Activated CD8-positive, alpha-beta T cell treated with anti-CD3 and anti-CD28 coated beads, Interleukin-2, amount 10 ng/mL, durations not matched to agents 7 days and 5 days (primary cell): ENCODE measurements at places on chromosomes 11 and 22. TPM values are rescaled to one million over a fixed set of nuclear protein-coding genes. Genes with fewer than 3 reads are reported as not detected.

DNA sequence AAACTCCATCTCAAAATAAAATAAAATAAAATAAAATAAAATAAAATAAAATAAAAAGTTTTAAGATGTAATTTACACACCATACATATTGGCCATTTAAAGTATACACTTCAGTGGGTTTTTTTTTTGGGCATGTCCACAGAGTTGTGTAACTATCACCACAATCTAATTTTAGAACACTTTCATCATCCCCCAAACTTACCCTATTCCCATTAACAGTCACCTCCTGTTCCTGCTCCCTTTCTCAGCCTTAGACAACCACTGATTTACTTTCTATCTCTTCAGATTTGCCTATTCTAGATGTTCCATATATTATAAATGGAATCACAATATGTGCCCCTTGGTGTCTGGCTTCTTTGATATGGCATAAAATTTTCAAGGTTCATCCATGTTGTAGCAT lies 4.6 kb upstream of the ACER3 start:
- H3K4me3 ChIP-seq: no peak overlapping the region
- peaks cover 9% of the 10 kb centered on the region for H3K4me1 ChIP-seq
- H3K27me3 ChIP-seq: peaks cover 8% of the 10 kb centered on the region
- no peaks in the 10 kb centered on the region for H3K36me3 ChIP-seq
- no peak for DNase-seq

GRCh38 chr11:127506126-127506525 lies 505.6 kb upstream of the KIRREL3 start:
- H3K36me3 ChIP-seq: no peaks in the 10 kb centered on the region
- H3K27ac ChIP-seq: no peak overlapping the region
- DNase-seq: no peak
- H3K4me1 ChIP-seq: no peaks in the 10 kb centered on the region

PLXNB2 gene
- 48.4 TPM for total RNA-seq

ACRV1 gene
- not detected for total RNA-seq

MRPL11 gene
- 93.7 TPM for total RNA-seq

KRTAP5-2 gene
- total RNA-seq: not detected

DNA sequence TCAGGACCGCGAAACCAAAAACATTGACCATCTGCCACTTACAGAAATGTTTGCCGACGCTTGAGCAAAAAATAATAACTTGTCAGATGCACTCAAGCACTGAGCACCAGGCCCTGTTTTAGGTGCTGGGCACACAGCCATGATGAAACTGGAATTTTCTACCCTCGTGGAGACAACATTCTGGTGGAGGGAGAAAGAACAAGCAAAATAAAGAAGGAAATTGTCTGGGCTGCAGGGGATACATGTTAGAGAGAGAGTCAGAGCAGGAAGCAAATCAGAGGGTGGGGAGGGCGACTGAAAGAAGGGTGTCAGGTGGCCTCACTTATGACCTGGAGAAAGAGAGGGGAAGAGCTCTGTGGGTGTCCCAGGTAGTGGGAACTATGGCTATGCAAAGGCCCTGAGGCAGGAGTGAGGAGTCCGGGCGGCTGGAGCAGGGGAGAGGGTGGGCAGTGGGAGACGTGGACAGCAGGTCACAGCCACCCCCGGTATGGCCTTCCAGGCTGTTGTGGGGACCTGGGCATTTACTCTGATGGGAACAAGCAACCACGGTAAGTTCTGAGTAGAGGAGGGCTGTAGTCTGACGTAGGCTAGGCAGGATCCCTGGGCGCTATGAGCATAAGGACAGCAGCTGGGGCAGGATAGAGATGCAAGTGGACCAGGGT lies 78.8 kb downstream of the MYEOV start:
- H3K36me3 ChIP-seq: no peaks in the 10 kb centered on the region
- H3K27me3 ChIP-seq: no peaks in the 10 kb centered on the region
- H3K27ac ChIP-seq: no peak overlapping the region

GRCh38 chr11:73667891-73668290 lies 21.5 kb downstream of the PLEKHB1 start:
- no peaks in the 10 kb centered on the region for H3K4me1 ChIP-seq
- DNase-seq: no peak
